D341Med (cell line): ENCODE measurements at places on chromosomes 1 and 21.
A peak's percentile ranks its signal among the peaks of the same experiment; 100 is the strongest.

GRCh38 chr1:168824418-168825065 is 95.5 kb upstream of the DPT start:
- DNase-seq, result no peak

- no peak for DNase-seq
Observed at GRCh38 chr1:45994423-45994822, 138.0 kb downstream of the PIK3R3 start.

DNA sequence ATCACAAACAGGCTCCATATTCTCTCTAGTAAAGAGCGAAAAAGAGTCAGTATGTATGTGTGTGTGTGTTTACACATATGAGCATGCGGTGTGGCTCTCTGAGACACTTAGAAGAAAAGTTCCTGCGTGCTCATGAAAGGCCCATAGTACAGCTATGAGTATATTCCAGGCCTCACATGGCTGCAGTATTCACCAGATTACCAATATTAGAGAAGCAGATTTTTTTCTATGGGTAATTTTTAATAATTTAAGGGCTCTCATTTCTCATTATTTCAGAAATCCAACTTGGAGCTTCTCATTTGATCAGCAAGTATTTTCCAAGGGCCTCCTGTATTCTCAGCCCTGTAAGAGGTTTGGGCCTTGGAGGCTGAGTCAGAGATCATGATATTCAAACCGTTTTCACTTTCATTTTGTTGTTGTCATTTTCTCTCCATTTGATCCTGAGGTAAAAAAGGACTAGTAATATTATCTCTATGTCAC is 232.9 kb upstream of the SGIP1 start:
- no peak for DNase-seq

- no peak for DNase-seq
Observed at GRCh38 chr1:85628791-85629531, 48.4 kb downstream of the CCN1 start.

DNA sequence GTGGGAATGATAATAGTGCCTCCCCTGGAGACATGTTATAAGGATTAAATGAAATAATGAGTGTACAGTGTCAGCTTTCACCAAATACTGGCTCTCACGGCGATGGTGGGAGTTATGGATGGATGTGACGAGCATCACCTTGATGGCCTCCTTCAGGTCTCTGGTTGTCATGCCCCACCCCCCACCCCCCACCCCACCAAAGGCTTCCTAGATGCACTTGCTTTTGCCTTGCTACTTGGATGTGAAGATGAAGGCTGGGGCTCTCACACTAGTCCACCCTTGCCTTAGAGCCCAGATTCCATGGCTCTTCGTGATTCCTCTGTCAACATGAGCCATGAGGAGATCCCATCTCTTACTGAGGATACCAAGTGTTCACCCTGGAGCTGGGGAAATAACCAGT is 412.3 kb downstream of the NPHP4 start:
- no peak for DNase-seq

DNA sequence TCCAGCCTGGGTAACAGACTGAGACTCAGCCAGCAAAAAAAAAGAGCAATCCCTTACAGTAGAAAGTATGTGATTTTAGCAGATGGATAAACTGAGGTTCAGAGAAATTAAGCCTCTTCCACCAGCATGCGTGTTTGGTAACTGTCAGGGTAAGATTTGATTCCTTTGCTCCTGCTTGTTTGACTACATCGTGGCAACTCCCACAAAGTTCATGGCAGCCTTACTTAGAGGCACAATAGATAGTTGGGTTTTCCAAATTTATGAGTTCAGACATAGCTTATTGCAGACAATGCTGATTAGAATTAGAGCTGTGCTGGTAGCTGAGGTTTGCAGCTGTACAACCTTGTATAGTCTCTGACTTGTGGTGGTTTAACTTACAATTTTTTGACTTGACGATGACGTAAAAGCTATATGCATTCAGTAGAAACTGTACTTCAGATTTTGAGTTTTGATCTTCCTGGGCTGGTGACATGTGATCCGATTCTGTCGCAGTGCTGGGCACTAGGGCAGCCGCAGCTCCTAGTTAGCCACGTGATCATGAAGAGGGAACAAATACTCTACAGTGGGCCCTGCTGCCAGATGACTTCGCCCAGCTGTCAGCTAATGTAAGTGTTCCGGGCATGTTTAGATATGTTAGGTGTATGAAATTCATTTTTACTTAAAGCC is 167.8 kb downstream of the DHRS3 start:
- DNase-seq, result no peak

DNA sequence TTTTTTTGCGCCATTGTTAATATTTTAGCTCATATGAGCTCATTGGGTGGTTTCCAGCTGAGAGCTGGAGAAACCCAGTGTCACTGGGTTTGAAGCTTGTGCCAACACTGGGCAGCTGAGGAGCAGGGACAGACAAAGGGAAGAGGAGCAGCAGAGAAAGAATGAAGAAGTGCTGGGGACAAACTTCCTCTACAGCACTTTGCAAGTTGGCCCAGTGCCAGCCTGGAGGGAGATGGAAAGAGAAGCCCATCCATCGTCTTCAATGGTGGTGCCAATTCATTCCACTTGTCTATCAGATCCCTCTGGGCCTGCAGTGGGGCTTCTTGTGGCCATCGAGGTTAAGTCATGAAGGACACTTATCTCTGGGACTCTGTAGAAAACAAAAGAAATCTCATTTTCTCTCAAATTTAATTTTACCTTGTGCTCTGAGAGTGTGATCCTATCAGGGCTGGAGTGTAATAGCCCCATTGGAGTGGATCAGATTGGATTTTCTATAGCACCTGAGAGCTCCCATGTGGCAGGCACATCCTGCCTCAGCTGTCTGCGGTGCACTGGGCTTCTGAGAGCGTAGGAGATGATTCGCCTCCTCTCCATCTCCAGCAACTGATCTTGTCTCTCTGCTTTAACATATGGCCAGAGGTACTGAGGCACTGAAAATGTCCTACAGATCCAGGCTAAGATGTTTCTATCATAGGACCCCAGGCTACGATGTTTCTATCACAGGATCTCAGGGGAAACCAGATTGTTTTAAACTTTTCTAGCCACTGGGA is 114.7 kb downstream of the TNR start:
- DNase-seq, result no peak

- DNase-seq, result no peak
Observed at GRCh38 chr21:45698493-45699184, 55.1 kb downstream of the PCBP3 start.

- DNase-seq, result no peak
Observed at GRCh38 chr1:65703853-65704252, 88.8 kb upstream of the PDE4B start.

DNA sequence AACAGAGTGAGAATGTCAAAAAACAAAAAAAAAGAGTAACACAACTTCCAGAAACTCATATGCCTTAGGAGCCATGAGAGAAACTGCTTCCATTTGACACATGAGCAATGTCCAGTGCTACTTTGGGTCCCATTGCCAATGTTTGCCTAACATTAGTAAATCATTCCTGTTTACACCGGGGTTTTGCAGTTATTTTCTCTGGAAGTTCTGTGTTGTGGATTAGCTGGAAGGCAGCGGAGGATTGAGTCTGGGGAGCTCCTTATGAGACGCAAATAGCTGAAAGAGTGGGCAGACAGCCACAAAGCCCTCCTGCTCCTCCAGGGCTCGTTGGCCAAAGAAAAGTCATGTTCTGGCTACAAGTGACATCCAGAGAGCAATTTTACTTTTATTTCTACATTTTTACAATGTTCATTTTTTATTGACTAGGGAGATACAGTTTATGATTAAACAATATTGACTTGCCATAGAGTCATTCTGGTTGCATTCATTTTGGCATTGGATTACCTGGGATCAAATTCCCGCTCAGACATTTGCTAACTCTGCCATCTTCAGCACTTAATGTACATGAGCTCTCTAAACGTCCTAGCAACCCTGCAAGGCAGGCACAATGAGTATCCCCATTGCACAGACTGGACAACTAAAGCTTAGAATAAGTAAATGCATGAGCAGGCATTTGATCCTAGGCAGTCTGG is 66.4 kb upstream of the GALNT2 start:
- no peak for DNase-seq

- no peak for DNase-seq
Observed at GRCh38 chr21:44499631-44500030, 40.4 kb downstream of the KRTAP10-1 start.

GRCh38 chr1:180228648-180229482 is 1.2 kb upstream of the LHX4 start:
- peak; percentile 67 for DNase-seq

- no peak for DNase-seq
Observed at GRCh38 chr1:22613572-22613918, 22.9 kb upstream of the C1QA start.

DNA sequence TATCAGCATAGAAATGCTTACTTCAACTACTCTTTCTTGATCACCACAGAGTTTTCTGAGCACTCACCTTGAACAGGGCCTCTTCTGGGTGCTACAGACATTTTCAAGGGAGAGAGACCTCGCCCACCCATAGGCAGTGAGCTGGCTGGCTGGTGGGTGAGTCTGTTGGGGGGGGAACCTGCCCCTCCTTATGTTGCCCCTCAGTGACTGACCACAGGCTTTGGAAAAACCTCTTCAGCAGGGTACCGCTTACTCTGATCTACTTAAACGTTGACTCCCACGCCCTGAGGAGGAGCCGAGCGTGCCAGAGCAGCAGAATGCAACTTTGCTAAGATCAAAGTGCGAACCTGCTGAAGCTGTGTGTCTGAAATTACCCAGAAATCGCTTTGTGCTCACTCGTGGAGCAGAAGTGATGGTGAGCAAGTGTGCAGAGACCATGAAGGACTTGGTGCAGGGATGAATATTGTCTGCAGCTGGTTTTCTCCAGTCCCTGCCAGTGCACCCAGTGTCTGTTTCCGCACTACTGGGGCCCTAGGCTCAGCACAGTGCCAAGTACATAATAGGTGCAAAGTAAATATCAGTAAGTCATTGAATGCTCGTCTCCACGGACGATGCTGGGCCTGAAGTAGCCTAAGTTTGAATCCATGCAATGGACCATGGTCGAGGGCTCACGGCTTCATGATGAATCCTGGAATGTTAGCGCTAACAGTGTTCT is 158.7 kb upstream of the IRF2BP2 start:
- DNase-seq, result no peak

GRCh38 chr1:88935522-88936222 is 44.3 kb upstream of the GTF2B start:
- DNase-seq, result peak; percentile 34

DNA sequence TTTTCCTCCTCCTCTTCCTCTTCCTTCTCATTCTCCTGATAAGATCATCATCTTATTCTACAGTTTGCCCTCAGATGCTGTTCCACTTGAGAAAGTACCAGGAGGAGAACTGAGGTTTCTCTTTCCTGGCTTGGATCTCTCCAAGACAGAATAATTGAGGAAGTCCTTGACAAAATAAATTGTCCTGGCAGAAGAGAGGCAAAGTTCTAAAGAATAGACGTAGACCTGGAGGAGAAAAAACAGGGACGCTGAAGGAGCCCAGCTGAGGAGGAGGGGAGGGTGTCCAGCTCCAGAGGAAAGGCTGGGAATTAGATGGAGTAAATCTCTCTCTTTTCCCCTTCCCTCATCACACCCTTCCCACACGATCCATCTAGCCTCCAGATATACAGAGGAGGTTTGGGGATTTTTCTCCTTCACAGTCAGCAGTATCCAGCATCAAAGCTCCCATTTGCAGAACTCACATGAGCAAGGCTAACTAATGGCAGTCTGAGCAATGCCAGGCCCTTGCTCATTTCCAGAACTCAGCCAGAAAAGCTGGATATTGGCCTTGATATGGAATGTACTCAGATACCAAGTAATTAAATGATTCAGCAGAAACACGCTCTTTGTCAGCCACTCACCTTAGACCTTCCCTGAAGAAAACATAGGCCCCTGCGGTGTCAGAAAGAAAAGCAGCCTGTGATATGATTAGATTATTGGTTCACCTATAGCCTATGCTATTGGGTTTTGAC is 5.1 kb upstream of the GNG12 start:
- no peak for DNase-seq

GRCh38 chr1:230725256-230726012 is 11.5 kb upstream of the AGT start:
- no peak for DNase-seq

GRCh38 chr1:206803221-206803730 is 31.0 kb upstream of the IL10 start:
- DNase-seq, result no peak

GRCh38 chr1:32766328-32766972 is 50.7 kb downstream of the YARS1 start:
- DNase-seq, result no peak

DNA sequence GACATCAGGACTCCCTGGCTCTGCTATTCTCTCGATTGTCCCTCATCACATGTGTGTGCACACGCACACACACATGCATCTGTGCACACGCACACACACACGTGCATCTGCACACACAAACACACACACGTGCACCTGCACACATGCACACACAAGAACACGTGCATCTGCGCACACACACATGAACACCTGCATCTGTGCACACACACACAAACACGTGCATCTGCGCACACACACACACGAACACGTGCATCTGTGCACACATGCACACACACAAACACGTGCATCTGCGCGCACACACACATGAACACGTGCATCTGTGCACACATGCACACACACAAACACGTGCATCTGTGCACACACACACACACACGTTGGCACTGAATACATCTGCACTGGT is 14.7 kb downstream of the S100A7A start:
- DNase-seq, result no peak

DNA sequence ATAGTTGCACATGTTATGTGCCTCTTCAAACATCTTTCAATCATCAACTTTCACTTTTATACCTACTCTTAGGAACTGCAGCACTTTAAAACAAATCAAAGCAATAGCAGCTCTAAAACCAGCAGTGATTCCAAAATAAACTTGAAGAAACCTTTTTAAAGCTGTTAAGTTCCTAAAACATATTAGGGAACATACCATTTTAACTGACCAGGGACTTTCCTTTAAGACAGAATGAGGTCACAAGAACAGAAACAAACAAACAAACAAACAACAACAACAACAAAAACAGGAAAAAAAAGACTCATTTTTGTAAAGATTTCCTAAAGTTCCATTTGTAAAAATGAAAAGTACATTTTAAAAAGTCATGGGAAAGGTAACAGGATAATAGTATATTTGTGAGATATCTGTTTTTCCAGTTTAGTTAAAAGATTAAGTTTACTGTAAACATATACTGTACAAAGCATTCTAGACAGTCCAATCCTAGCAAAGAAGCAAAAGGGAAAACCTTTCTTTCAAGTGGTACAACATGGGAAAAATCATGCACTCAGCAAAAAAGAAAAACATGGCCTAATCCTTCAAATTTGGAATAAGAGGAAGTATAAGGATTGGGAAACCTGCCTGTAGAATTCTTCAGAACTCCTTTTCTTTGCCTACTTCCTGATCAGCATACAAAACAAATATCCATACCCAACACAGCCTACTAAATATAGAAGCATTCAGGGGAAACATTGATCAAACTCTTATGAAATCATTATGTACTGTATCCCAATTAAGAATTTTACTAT is 45.5 kb downstream of the EPS15 start:
- no peak for DNase-seq
